Large intestine (tissue), 12 donors: ENCODE measurements at places on chromosomes 4 and X. TPM values are rescaled to one million over a fixed set of nuclear protein-coding genes. Genes with fewer than 3 reads are reported as not detected.

- H3K27me3 ChIP-seq: no peaks in the 10 kb centered on the region
- no peak overlapping the region for H3K4me3 ChIP-seq
- DNase-seq: no peak
- H3K36me3 ChIP-seq: peaks cover 3% of the 10 kb centered on the region
- H3K27ac ChIP-seq: no peak overlapping the region
Measured at GRCh38 chr4:182684796-182685195, 232.4 kb downstream of the DCTD start.

GRCh38 chrX:65837875-65838549 lies 170.6 kb downstream of the MSN start:
- H3K27me3 ChIP-seq: no peaks in the 10 kb centered on the region
- H3K4me1 ChIP-seq: no peaks in the 10 kb centered on the region
- H3K36me3 ChIP-seq: no peaks in the 10 kb centered on the region
- no peak for DNase-seq
- H3K4me3 ChIP-seq: no peak overlapping the region
- H3K27ac ChIP-seq: no peak overlapping the region

GRCh38 chr4:76203541-76203940 lies 10.1 kb downstream of the SCARB2 start:
- peaks cover 65% of the 10 kb centered on the region for H3K4me1 ChIP-seq
- DNase-seq: no peak
- no peaks in the 10 kb centered on the region for H3K27me3 ChIP-seq
- no peak overlapping the region for H3K4me3 ChIP-seq

DNA sequence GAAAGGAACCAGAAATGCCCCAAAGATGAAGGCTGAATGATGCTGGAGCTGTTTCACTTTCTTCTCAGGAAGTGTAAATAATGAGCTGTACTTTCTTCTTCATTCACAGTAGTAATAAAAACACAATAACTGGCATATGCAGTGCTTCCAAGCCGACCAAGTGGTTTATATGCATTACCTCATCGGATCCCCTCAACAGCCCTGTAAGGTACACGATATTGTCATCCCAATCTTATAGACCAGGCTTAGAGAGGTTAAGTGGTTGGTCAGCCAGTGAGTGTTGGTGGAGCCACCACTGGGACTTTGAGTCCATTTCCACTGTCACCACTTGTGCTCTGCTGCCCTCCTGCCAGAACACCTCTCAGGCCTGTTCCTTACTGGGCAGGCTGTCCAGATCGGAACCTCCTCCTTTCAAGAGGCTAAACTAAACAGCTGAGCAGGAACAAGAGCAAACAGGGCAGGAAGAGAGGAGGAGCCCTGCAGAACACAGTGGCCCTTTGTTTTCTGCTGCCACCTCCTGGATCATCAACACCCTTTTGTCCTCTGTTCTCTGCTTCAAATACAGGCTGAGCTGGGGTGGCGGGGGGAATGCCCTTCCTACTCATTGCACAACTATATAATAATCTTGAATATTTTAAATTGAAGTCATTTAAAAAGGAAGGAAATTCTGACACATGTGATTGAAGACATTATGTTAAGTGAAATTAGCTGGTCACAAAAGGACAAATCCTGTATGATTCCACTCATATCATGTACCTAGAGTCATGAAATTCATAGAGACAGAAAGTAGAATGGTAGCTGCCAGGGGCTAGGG lies 112.5 kb upstream of the ATP6AP2 start:
- no peaks in the 10 kb centered on the region for H3K36me3 ChIP-seq
- H3K27ac ChIP-seq: peak overlapping the region; percentile 57
- no peak overlapping the region for H3K4me3 ChIP-seq
- peaks cover 10% of the 10 kb centered on the region for H3K4me1 ChIP-seq
- no peaks in the 10 kb centered on the region for H3K27me3 ChIP-seq
- peak; percentile 80 for DNase-seq

GRCh38 chr4:37561196-37561802 lies 124.9 kb downstream of the RELL1 start:
- no peak overlapping the region for H3K4me3 ChIP-seq
- no peaks in the 10 kb centered on the region for H3K27me3 ChIP-seq
- no peaks in the 10 kb centered on the region for H3K4me1 ChIP-seq

DNA sequence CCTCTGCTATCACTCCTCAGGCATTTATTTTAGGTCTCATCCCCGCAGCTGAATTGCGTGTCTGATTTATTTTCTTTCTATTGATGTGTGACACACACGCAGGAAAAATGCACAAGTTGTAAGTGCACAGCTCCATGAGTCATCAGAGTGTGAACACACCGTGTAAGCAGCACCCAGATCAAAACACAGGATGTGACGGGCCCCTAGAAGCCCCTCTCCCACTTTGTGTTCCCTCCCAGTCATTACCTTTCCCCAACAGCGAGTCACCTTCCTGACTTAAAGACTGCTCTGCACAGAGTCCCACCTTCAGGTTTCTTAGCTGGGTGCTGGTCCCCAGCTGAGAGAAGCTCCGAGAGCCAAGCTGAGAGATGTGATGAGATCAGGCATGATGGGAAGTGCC lies 436.7 kb downstream of the MID1IP1 start:
- H3K36me3 ChIP-seq: no peaks in the 10 kb centered on the region
- no peaks in the 10 kb centered on the region for H3K27me3 ChIP-seq
- no peak for DNase-seq
- no peak overlapping the region for H3K4me3 ChIP-seq
- H3K4me1 ChIP-seq: peaks cover 5% of the 10 kb centered on the region
- no peak overlapping the region for H3K27ac ChIP-seq

DNA sequence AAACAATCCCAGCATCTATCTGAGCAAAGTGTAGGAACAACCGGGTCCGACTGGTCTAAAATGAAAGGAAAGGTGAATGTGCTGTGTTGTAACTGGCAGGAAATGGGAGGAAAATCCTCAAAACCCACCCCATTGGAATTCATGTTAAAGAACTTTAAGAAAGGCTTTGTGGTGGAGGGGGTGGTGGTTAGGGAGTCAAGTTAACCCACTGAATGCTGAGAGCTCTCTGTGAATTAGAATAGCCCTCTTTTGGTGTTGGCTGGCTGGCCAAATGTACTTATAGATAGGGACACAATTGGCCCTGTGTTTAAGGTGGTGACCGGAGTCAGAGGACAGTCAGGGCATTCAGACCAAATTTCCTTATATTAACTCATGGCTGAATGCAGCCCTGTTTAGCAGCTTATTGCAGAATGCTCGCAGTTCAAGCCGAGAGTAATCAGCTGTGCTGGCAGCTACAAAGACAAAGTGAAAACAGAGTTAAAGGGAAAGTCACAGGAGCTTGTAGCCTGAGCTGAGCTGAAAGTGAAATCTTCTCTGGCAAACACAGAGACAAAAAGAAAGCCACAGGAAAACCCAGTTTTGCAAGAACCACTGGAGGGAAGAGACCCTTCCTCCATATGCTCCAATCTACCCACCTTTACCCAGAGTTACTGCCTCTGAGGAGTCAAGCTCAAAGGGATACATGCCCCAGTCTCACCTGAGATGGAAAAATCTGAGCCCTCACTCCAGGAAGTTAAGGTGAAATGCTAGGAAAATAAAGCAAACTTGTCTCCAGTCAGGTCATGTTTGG lies 38.5 kb upstream of the UGT2B7 start:
- no peaks in the 10 kb centered on the region for H3K36me3 ChIP-seq
- H3K27ac ChIP-seq: peak overlapping the region; percentile 2
- H3K4me3 ChIP-seq: peak overlapping the region; percentile 0
- no peak for DNase-seq

- no peak overlapping the region for H3K4me3 ChIP-seq
- no peak overlapping the region for H3K27ac ChIP-seq
- peaks cover 8% of the 10 kb centered on the region for H3K4me1 ChIP-seq
- no peak for DNase-seq
- H3K36me3 ChIP-seq: no peaks in the 10 kb centered on the region
Measured at GRCh38 chr4:54172156-54172555, 56.9 kb upstream of the PDGFRA start.

GRCh38 chr4:113336556-113336955 lies 287.1 kb downstream of the ANK2 start:
- H3K27me3 ChIP-seq: no peaks in the 10 kb centered on the region
- H3K36me3 ChIP-seq: peaks cover 30% of the 10 kb centered on the region
- no peak overlapping the region for H3K4me3 ChIP-seq
- no peak for DNase-seq
- no peak overlapping the region for H3K27ac ChIP-seq
- H3K4me1 ChIP-seq: no peaks in the 10 kb centered on the region

DNA sequence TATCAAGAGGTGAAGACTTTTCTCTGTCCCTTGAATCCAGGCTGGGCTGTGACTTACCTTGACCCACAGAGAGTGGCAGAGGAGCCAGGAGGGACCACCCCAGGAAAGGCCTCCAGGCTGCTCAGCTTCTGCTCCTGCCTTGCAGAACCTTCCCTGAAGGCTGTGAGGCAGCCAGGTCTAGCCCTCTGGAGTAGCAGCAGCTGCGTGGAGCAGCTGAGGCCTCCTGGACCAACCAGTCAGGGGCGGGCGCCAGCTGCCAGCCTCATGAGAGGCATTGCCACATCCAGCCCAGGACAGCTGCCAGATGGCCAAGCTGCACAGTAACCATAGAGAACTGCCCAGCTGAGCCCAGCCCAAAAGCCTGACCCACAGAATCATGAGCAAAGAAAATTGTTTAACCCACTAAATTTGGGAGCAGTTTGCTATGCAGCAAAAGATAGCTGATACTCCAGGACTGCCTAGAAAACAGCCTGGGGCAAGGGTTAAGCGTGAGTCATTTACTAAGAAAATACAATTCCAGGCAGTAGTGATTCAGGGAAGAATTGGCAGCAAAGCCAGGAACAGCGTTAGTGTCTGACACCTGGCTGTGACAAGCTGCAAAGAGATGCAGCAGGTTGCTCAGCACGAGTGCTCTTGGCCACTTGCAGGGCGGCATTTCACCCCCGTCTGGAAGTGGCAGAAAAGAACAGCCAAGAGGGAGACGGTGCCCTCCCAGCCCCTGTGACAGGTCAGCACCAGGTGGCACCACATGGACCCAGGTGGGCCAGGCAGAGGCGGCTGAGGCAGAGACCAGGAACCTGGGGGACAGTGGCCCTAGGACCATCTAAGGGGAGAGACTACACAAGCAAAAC lies 14.7 kb upstream of the PDE6B start:
- H3K27ac ChIP-seq: no peak overlapping the region
- no peaks in the 10 kb centered on the region for H3K27me3 ChIP-seq
- no peaks in the 10 kb centered on the region for H3K36me3 ChIP-seq
- peak; percentile 7 for DNase-seq
- no peak overlapping the region for H3K4me3 ChIP-seq

Gene ODAPH
- not detected for polyA plus RNA-seq

Gene SETD7
- 6.1 TPM for polyA plus RNA-seq

Gene GPR173
- 7.8 TPM for polyA plus RNA-seq

Gene ANAPC4
- polyA plus RNA-seq: 37.7 TPM

Gene SLC9B2
- polyA plus RNA-seq: 5.8 TPM

Gene PCDH19
- polyA plus RNA-seq: 1.5 TPM
